NT2/D1 (cell line): ENCODE measurements at places on chromosomes 13 and 19.
A peak's percentile ranks its signal among the peaks of the same experiment; 100 is the strongest.

GRCh38 chr13:27533155-27533643, 82.8 kb upstream of the MTIF3 start:
- DNase-seq, result peak; percentile 52

- no peak for DNase-seq
These were observed 5.7 kb downstream of the PGPEP1 start for GRCh38 chr19:18346091-18346490.

- no peak for DNase-seq
These were observed 10.4 kb downstream of the MCF2L start for GRCh38 chr13:112979406-112979902.

DNA sequence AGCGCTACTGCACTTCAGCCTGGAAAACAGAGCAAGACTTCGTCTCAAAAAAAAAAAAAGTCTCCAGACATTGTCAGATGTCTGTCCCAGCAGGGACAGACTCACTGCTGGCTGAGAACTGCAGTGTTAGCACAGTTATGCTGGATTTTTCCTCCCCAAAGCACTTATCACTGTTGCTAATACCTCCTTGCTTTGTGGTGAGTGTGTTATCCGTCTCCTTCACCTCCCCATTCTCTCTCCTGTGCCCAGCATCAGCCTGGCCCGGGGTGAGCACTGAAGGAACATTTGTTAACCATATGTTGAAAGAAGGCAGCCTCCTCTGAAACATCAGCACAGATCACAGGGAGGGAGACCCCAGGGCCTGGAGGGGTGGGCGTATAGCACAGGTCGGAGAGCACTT, 11.3 kb downstream of the MYO9B start:
- DNase-seq, result no peak

DNA sequence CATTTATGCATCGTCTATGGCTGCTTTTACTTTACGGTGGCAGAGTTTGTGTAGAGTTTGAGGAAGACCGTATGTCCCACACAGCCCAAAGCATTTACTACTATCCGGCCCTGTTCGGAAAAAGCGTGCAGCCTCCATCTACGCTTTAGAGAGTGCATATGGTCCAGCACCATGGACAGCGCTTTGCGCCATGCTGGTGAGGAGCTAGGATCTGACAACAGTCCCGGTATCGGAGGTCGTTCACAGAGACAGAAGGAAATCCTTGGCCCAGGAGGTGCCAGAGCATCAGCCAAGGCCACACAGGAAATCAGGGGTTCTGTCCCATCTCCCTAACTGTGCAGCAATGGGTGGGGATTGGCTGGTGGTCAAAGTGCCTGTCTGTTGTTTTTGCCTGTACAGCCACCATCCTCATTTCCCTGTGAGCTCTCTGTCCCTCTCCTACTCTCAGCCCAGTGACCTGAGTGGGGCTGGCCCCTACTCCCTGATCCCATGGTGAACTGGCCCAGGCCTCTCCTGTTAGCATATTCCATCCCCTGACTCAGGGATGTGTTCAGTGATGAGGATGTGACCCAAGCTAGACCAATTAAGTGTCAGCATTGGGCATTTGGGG, 16.2 kb upstream of the PRODH2 start:
- peak; percentile 32 for DNase-seq
